EL (cell line): ENCODE measurements at places on chromosomes 12 and 14.

DNA sequence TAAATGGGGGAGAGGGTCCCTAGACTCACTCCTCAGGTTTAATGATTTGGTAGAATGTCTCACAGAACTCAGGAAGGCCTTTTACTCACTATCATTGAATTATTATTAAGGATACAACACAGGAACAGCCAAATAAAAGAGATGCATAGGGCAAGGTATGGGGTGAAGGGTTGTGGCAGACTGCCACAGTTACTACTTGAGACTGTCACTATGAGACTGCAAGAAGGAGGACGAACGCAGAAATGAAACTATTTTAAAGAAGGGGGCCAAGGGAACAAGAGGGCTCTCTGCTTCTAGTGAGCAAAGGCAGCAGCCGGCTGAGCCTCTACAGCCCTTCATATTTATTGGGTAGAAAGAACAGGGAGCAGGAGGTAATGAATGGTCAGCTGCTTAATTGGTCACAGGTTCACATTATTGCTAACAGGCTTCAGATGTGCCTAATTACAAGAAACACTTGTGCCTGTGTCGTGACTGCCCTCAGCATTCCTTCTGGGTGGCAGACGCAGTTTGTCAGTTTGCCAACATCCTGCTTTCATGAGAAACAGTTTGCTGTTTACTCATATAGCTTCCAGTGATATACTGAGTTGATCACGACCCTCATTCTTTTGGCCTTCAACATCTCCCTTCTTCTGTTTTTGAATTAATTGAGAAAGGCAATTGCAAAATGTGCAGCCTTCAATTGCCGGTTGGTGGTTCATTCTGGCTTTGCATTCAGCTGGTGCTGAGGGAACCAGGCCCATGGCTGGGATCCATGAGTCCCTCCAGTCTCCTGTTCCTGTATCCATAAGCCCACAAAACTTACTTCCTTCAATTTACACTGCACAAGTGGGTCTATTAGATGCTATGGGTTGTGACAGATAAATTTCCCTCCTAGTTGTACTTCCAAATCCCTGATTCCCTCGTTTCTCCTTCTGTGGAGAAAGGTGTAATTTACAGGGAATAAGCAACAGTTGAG is 82.8 kb upstream of the PLEKHG7 start:
- DNase-seq, result peak; percentile 77

DNA sequence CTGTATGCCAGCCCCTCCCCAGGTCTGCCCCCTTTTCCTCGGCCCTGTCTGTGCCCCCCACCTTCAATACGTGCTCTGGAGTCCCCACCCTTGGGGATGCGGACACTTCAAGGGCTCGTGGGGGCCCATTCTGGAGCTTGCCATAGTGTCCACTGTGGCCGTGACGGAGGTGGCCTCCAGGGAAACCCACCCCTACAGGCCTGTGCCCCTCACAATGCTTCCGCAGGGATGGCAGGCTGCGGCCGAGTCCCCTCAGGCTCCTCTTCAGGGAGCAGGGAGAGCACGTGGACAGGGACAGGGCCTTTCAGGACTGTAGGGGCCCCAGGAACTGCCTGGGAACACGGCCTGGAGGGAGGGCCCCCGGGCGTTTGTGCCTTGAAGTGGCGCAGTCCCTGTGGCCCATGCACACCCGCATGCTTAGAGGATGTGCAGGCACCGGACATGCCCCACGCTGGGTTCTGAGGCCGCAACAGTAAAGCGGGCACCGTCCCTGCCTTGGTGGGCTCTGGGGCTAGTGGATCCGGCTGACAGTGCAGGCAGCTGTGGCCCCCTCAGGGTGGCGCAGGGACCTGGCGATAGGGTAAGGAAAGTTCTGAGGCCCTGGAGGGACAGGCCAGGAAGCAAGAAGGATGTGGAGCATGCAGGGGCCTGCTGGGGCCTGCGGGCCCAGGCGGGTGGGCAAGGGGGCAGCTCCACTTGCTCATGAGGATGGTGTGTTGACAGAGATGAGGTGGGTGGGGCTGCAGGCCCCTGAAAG is 209.0 kb upstream of the RTL1 start:
- DNase-seq, result no peak

- no peak for DNase-seq
Observed at GRCh38 chr14:101480747-101481530, 80.4 kb upstream of the DIO3 start.

- DNase-seq, result peak; percentile 83
Observed at GRCh38 chr14:56244138-56244789, 126.1 kb downstream of the PELI2 start.

DNA sequence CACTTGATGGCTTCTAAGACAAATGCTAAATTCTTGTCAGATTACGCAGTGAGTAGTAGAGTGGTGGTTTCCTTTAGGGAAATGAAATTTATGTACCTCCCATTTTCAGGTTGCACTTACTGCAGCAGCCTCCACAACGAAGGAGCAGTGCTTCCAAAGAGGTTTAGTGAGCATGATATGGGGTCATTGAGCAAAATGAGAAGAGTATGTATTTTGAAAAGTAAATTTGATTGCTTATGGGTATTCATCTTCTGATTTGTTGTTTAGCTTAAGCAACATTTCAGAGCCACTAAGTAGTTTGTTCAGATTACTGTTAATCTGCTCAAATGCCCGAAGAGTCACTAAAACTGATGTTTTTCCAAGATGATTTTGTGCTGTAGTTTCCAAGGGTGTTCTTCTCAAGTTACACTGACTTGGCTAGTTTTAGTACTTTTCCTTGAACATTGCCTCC is 493.6 kb downstream of the PCNX1 start:
- DNase-seq, result peak; percentile 23

DNA sequence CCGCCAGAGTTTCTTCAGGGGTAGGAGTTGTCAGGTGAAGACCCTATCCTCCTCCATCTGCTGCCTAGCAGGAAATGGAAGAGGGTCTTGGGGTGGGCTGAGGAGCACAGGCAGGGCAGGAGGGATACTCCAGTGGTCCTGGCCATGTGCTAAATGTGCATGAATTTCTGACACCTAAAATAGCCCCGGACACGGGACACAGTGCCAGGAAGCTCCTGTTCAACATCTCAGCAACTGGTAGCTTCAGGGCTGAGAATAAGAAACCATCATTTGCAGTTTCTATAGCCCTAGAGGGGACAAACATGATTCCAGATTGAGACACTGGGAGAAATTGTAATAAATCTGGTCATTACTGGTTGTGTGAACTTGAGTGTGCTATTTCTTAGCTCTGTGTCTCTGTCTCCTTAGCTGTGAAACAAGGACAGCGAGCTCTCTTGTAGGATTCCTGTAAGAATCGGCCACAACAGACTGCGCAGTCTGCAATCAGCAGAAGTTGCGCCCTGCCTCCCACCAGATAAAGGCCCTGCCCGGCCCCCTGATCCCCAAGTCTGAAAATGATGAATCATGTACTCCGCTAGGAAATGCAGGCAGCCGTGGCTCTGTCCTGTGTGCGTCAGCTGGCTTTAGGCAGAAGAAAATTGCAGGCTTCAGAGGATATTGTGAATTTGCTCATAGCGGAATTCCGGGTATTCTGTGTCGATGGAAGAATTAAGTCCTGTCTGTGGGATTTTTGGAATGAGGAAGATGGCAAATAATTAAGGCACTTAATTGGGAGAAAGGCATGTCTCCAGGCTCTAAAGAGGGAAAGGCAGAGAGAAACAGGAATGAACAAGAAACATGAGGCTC is 35.2 kb upstream of the MEG3 start:
- DNase-seq, result no peak

- no peak for DNase-seq
Observed at GRCh38 chr14:91536327-91536726, 26.2 kb upstream of the PPP4R3A start.

DNA sequence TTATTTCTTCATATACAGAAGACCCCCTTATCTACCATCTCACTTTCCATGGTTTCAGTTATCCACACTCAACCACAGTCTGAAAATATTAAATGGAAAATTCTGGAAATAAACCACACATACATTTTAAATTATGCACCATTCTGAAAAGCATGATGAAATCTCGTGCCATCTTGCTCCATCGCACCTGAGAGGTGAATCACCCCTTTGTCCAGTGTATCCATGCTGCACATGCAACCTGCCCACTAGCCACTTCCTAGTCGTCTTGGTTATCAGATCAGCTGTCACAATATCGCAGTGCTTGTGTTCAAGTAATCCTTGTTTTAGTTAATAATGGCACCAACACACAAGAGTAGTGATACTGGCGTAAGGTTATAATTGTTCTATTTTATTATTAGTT is 145.7 kb downstream of the C12orf42 start:
- DNase-seq, result no peak

- peak; percentile 40 for DNase-seq
Observed at GRCh38 chr14:64060648-64061096, 207.9 kb downstream of the SYNE2 start.

DNA sequence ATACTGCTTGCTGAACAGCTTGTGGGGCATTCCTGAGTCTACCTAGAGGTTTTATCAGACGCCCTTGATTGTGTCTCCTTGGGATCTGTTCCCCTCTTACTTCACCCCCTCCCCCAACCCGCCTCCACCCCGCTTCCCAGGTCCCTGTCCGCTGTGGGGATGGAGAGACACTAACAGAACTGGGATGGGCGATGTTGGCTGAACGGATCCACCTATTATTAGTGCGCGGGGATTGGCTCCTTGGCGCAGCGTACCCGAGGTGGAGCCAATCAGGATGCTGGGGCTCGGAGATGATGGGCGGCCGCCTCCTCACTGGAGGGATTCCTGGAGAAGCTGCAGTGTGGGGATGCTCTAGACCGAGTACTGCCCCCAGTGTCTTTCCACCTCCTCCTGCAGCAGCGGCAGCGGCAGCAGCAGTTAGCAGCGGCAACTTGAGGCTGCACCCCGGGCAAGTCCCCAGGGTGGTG is at the start of gene SYT1:
SYT1 (plus strand) TSS at position 372 of the 467 bp plus-strand sequence.
- DNase-seq, result peak; percentile 87

- DNase-seq, result no peak
Observed at GRCh38 chr12:124363353-124363965, 68.6 kb downstream of the RFLNA start.

DNA sequence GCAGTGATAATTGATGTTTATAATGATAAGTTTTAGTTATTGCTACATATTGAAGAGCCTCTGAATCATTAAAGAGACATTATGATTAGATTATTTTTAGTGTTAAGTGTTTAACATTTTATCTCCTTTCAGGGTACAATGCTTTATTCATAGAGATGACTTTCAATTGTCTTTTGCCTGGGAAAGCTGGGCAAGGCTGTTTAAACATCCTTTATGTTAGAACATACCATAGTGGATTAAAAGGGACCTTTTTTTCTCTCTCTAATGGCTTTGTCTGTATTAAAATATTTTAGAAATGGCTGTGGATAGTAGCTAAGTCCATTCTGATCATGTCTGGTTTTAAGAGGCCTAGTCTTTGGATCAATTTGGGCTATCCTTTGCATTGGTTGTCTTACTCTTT is 427.5 kb upstream of the MIS18BP1 start:
- DNase-seq, result peak; percentile 6

DNA sequence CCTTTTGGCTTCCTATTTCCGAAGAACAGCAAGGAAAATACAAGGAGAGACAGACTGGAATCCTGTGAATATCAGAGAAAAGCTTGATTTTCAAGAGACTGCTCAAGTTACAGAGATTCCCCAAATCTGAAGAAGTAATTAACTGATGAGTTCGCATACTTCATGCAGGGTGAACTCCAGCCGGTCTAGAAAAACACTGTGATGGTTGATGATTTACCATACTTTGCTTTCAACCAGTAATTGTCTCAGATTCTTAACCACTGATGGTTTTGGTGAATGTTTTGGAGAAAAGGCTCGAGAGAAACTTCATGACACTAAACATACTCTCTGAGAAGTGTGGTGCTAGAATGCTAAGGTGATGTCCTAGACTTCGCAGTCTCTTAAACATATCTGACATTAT is 4.4 kb upstream of the PLXNC1 start:
- DNase-seq, result no peak

DNA sequence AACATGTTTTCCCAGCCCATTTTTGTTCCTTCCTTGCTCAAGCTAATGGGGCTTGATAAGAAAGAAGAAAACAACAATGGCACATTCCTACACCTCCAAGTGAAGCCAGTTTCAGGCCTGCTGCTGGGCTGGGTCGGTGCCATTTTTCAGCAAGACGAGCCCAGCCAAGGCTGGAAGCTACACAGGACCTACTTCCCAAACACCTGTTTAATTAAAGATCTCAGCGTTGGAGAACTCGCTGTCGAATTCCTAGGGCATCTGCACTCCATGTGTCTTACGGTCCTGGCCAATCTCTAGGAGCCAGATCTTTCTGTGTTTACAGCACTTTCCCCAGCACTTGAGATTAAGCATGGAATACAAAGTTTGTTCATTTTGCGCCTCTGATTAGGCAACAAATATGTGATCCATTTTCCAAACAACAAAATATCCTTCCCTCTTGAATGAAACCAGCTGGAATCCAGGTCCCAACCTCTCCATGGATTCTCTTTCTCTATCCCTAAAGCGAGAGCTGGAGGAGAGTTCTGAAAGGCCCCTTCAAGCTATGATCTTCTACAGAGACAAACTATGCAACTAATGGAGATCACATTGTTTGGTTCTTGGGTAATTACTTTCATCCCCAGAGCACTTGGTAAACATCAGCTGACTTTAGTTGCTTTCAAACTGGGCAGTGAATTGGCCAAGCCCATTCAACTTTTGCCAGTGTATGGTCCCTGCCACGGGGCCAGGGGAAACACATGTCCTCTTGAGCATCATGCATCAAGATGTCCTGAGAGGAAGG is 34.3 kb upstream of the TC2N start:
- DNase-seq, result no peak

- DNase-seq, result no peak
Observed at GRCh38 chr12:3490895-3491144, 183 bp upstream of the PRMT8 start.

GRCh38 chr14:26870722-26871617 is 273.1 kb upstream of the NOVA1 start:
- DNase-seq, result no peak

DNA sequence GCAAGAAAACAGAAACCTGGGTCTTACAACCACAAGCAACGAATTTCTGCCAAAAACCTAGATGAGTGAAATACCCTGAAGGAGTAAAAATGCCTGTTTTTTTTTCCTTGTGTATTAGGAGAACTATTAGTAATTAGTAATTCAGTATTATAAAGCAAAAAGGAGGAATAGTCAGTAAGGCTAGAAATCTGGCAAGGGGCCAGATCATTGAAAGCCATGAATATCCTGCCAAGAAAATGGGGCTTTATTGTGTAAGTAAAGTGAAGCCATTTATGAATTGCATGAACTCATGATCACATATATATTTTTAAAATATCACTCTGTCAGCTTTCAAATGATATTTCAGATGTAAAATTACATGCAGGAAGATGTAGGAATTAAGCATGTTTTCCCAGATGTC is 57.9 kb downstream of the TXNDC16 start:
- no peak for DNase-seq

GRCh38 chr14:106459971-106460730 is 933.8 kb downstream of the TMEM121 start:
- DNase-seq, result no peak

GRCh38 chr14:102474934-102475333 is 34.6 kb downstream of the ANKRD9 start:
- DNase-seq, result no peak

- peak; percentile 5 for DNase-seq
Observed at GRCh38 chr14:51867741-51868140, 7.3 kb downstream of the GNG2 start.
